ENCODE measurements at places on chromosomes 16 and 17.
A peak's percentile ranks its signal among the peaks of the same experiment; 100 is the strongest.

- DNase-seq, result no peak
Observed at GRCh38 chr16:72876221-72876620, 171.7 kb downstream of the ZFHX3 start.

GRCh38 chr16:79272141-79272577 lies 328.4 kb downstream of the MAF start:
- DNase-seq, result peak; percentile 54

GRCh38 chr16:58727796-58728568 lies 6.1 kb downstream of the GOT2 start:
- no peak for DNase-seq

DNA sequence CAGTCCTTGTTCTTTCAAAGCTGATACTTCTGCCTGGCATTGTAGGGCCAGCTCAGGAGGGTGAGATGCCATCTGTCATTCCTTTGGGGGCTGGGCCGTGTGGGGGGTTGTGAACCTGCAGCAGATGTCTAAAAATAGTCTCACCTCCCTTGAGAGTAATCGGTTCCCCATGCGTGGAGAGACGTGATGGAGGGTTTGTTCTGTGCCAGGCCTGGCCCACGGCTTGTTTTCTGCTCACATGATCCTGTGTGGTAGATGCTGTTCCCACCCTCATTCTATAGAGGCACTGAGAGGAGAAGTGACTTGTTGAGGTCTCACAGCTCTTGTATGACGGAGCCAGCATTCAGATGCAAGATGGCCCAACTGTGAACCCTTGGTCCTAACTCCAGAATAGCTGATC lies 4.6 kb downstream of the IRF8 start:
- no peak for DNase-seq

GRCh38 chr16:24685539-24686432 lies 43.7 kb upstream of the TNRC6A start:
- no peak for DNase-seq

GRCh38 chr17:60390186-60390585 lies 1.7 kb downstream of the USP32 start:
- DNase-seq, result no peak

DNA sequence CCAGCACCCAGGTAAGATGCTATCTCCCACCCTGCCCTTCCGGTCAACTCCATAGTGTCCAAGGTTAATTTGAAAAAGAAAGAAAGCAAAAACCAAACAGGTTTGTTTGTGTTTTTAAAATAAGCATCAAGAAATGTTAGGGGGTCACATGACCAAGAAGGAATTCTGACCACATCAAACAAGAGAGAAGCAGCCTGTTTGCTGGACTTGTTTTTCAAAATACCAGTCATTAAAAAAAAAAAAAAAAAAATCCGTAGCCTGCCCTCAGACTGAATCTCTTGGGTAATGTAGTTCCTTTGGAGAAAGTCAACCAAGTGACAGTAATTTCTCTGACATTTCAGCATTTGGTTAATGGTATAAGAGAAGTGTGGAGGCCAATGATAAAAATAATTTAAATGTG lies 38.4 kb downstream of the HNF1B start:
- DNase-seq, result no peak

- no peak for DNase-seq
Observed at GRCh38 chr16:19488213-19488640, 33.7 kb downstream of the GDE1 start.

GRCh38 chr17:15220785-15221184 lies 44.3 kb downstream of the PMP22 start:
- no peak for DNase-seq

- no peak for DNase-seq
Observed at GRCh38 chr16:70577256-70577698, 53.7 kb downstream of the SF3B3 start.

DNA sequence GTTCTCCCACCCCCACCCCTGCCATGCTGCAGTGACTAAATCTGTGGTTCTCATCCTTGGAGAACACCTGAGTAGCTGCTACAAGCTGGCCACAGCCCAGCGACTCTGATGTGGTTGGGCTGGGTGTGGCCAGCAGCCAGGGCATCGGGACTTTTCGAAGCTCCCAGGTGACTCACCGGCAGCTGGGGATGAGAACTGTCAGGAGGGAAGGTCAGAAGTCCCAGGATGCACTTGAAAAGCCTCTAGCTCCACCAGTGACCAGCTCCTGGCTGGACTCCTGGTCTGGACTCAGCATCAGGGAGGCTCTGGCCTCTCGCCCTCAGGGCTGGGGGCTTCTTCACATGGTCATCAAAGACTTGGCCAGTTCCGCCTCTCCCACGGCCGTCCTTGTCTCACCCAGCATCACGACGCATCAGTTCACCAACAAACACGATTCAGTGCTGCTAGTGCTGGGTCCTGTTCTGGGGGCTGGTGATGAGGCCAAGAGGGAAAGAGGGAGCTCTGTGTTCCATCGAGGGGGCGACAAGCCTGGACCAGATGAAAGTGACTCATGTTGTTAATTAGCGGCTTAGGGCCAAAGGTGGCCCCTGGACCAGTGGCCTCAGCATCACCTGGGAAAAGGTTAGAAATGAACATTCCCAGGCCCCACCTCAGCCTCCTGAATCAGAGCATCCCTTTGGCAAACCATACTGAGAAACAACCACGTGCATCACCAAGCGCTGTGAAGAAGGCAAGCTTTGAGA lies 3.9 kb upstream of the C17orf99 start:
- no peak for DNase-seq

GRCh38 chr16:22050963-22051362 lies 41.4 kb upstream of the VWA3A start:
- no peak for DNase-seq

- no peak for DNase-seq
Observed at GRCh38 chr16:11800382-11800718, 3.3 kb upstream of the ZC3H7A start.

DNA sequence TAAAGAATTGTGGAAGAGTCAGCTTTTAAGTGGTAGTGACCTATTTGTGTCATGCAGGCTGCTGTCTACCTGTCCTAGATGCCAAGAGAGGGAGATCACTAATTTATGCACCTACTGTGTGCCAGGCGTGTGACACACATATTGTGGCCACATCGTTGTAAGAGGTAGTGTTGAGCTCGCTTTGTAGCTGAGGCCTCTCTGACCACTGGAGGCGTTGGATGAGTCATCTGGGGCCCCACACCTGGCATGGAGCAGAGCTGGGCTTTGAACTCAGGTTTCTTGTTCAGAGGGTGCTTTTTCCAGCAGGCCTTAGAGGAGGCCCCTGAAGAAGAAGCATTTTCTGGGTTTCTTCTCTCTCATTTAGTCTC lies 52.3 kb upstream of the LGALS9 start:
- DNase-seq, result peak; percentile 36

GRCh38 chr16:78639775-78640174 lies 540.3 kb downstream of the WWOX start:
- no peak for DNase-seq

DNA sequence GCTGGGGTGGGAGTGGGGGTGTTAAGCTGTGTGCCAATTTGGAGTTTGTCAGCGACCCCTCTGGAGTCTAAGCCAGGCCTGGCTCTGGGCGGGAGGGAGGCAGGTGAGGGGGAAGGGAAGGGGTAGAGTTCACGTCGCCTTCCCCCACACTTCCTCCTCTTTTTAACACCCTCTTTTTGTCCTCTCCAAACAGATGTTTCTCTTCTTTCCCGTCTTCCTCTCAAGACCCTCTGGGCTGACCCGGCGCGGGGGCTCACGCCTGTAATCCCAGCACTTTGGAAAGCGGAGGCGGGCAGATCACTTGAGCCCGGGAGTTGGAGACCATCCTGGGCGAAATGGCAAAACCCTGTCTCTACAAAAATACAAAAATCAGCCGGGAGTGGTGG lies 3.3 kb downstream of the HOXB1 start:
- DNase-seq, result no peak

- no peak for DNase-seq
Observed at GRCh38 chr16:8262299-8262698, 328.0 kb downstream of the TMEM114 start.
